ENCODE measurements at places on chromosomes 6 and 20.

GRCh38 chr6:150420926-150421325 lies 52.1 kb downstream of the IYD start:
- no peak for DNase-seq

DNA sequence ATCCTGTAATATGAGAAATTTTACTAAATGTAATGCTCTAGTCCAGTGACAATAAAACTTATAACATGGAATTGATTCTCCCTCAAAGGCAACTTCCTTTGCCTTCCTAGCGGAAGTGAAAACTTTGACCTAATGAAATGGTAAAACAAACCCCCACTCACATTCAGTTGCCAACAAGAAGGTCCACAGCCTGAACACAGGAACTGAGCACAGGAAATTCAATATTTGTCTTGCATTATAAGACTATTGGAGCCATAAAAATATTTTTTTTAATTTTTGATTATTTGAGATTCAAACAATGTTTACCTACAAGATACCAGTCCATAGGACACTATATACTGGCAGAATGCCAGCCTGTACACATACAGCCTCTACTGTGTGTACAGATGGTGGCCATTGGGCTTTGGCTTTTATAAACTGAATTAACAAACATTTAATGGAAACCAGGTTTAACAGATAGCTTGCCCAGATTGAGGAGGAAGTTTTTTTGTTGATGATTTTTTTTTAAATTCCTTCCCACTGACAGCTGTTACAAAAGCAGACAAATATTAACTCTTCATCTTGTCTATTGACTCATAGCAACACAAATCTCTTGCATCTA lies 481.5 kb upstream of the JAG1 start:
- DNase-seq = no peak

DNA sequence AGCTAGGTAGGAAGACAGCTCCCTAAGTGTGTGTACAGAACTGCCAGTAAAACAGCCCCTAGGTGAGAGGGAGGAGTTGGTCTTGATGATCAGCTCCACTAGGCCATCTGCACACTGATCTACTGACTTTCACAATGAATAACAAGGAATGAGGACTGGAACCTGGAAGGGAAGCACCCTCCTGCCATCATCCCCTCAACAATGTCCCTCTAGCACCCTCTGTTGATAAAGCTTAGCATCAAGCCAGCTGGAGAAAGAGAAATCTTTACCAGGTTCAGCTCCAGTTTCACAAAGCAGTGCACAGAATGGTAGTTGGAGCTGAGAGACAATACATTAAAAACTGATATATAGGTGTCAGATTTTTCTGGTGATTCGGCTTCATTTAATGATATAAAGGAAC lies 57.2 kb upstream of the IRAK1BP1 start:
- DNase-seq = no peak

GRCh38 chr6:56073315-56073714 lies 174.1 kb downstream of the COL21A1 start:
- no peak for DNase-seq

GRCh38 chr20:46286382-46286781 lies 21.9 kb downstream of the CDH22 start:
- no peak for DNase-seq

GRCh38 chr6:4805553-4806336 lies 29.5 kb downstream of the CDYL start:
- no peak for DNase-seq

GRCh38 chr20:1998715-1999114 lies 4.9 kb upstream of the PDYN start:
- DNase-seq = no peak

- DNase-seq = no peak
These were observed 74.7 kb upstream of the SLC4A11 start for GRCh38 chr20:3313683-3314065.

- DNase-seq = no peak
These were observed 30.6 kb downstream of the SHLD1 start for GRCh38 chr20:5780846-5781217.

DNA sequence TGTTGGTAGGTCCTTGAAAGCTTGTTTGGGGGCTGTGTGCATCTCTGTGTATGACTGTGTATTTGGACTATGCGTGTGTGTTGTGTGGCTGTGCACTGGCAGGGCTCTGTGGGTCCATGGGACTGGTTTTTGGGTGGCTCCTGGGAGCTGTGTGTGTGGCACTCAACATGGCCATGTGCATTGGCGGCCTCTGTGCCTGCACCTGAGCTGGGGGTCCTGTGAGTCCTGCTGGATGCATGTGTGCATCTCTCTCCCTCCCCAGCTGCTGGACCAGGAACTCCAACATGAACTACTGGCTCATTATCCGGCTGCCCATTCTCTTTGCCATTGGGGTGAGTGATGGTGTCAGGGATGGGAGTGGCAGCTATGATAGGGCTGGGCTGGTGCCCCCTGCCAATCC lies 30.1 kb downstream of the GLP1R start:
- no peak for DNase-seq
